Endothelial cell of umbilical vein (primary cell): ENCODE measurements at places on chromosomes 11 and 22. TPM values are rescaled to one million over a fixed set of nuclear protein-coding genes. Genes with fewer than 3 reads are reported as not detected.

GRCh38 chr11:67408437-67409200 is 4.7 kb downstream of the TBC1D10C start:
- no peak for DNase-seq

Gene OR52N4
- total RNA-seq: not detected in 2 replicates

Gene NLRP14
- total RNA-seq: 0.24 and 0.35 TPM in 2 replicates

- no peak for DNase-seq
Measured at GRCh38 chr11:77418155-77418970, 55.5 kb downstream of the PAK1 start.

Gene LRP5
- 44.3 and 51.8 TPM in 2 replicates for total RNA-seq

DNA sequence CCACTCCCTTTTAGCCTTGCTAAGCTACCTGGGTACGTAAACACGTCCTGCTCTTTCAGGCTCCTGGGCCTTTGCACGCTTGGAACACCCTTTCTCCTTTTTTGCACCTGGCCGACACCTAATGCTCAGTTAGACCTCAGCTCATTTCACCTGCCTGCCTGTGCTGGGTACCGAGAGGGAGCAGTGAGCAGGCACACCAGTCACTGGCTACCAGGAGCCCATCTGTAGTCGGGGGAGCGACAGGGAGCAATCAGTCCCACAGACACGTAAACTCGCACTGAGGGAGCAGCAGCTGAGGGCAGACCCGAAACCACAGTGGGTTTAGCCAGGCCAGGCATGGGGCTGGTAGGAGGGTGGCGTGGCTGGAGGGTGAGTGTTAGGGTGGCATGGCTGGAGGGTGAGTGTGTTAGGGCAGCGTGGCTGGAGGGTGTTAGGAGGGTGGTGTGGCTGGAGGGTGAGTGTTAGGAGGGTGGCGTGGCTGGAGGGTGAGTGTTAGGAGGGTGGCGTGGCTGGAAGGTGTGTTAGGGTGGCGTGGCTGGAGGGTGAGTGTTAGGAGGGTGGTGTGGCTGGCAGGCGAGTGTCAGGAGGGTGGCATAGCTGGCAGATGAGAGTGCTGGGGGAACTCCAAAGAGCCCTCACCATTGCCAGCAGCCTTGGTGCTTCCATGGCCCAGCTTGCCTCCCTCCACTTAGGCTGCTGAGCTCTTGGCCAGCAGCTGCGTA is 6.4 kb upstream of the GTSE1 start:
- DNase-seq: no peak
